ENCODE measurements at places on chromosomes 11 and 22.

DNA sequence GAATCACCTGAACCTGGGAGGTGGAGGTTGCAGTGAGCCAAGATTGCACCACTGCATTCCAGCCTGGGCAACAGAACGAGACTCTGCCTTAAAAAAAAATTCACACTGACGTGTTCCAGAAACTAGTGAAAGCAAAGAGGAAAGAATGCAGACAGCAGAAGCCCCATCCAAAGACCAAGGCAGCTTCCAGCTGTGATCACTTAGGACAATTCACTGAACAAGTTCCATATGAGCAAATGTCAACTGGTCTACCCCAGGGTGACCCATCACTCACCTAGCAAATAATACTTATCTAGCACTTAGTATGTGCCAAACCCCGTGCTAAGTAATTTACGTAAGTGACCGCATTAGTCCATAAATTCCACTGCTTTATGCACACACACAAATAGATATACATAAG, 138.9 kb downstream of the LARGE1 start:
- no peak for DNase-seq

- DNase-seq = no peak
Observed at GRCh38 chr11:134521001-134521400, 109.0 kb upstream of the B3GAT1 start.

- no peak for DNase-seq
Observed at GRCh38 chr11:9091044-9091922, at the start of gene SCUBE2. Gene SCUBE2, minus strand, starts transcription at chr11:9091599. Its CDS starts 71 bp downstream, at chr11:9091528.

DNA sequence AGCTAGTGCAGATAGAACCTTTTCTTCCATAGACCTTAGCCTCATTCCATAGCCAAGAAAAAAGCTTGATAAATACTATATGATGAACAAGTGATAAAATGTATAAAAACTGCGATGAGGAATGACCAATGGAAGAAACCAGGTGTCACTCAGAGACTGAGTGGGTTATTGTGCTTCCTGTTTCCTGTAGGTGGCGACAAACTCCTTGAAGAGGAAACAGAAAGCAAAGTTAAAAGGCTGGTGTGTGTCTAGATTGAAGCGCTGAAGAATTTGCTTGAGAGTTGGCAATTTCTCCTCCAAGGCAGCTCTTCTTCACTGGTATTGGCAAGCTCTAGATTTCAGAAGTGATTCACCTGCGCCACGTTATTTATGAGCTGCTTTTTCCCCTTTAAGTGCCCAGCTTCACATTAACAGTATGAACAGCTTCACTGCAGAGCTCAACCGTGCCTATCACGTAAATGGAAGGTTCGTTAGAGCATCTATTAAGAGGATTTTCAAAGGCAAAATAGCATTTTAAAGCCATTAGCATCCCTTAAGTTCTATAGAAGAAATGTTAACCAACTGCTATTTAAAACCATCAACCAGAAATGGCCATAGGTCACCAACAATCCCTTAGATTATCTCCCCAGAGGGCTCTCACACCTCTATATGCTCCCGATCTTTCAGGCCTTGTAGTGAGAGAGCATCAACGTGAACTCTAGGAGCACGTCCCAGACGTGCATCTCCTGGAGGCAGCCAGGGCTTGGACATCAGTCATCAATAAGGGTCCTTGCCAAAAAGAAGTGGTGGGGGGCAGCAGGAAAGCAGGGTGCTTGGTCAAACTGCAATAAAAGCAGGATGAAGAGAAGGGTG, 179.4 kb downstream of the CADM1 start:
- DNase-seq = peak; percentile 38

DNA sequence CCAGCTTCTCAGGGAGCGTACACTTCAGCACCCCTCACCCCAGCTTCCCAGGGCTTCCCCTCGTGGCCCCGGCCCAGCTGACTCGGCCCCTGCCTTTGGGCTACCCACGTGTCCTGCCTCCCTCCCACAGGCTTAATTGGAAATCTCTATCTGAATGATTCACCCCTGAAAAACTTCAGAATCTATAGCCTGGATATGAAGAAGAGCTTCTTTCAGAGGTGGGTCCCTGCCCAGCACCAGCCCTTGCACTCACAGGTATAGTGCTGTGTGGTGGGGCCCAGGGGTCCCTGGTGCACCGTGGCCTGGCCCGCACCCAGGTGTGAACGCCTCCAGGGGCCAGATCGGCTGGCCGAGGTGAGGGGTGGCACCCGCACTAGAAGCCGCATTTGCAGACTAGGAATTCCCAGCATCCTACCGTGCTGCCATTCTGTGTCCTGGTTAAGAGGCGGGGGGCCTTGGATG, 38.4 kb downstream of the B3GAT1 start:
- DNase-seq = no peak

- DNase-seq = no peak
Observed at GRCh38 chr11:127943152-127943551, 644.2 kb downstream of the ETS1 start.

DNA sequence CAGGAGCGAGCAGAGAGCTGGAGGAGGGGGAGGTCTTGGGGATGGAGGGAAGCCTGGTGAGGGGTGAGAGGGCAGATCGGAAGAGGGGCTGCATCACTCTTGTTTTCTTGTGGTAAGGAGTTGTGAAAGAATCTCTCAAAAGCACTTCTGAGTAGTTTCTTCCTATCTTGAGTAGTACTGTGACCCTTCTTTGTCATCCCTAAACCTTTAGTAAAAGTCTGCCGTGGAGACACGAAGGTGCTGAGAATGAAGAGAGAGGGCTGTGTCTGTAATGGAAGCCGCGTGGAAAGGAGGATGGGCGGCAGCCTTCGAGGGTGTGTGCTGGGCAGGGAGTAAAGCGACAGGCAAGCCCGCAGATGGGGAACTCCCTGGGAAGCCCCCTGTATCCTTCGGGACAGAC, 237.8 kb downstream of the TBC1D22A start:
- DNase-seq = no peak

GRCh38 chr11:79101656-79102055, 339.2 kb downstream of the TENM4 start:
- DNase-seq = no peak

DNA sequence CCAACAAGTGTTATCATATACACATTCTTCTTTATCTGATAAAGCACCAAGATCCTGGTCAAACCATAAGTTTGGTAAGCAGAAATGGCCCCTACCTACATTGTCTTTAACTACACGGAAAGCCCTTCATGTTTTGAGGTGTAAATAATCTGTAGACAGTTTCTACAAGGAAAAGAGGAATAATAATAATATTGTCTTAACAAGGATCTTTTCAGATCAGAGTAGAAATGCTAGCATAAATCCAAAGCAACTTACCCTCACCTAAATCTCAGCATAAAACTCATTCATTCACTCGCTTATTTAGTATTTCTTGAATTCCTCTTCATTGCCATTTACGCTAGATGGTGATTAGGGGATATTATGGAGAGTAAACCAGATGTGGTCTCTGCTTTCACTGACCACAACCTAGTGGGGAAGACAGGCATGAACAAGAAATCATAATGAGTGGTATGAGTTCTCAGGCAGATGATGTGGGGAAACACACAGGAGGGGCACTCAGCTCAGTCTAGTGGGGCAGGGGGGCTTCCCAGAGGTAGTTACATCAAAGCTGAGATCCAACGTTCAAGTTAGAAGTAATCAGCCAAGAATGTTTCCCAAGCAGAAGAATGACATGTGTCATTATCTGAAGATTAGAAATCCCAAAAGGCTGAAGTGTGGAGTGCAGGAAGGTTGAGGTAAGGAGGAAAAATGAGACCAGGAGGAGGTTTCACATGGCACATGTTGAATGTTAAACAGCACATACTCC, 65.4 kb upstream of the ZC3H12C start:
- no peak for DNase-seq

DNA sequence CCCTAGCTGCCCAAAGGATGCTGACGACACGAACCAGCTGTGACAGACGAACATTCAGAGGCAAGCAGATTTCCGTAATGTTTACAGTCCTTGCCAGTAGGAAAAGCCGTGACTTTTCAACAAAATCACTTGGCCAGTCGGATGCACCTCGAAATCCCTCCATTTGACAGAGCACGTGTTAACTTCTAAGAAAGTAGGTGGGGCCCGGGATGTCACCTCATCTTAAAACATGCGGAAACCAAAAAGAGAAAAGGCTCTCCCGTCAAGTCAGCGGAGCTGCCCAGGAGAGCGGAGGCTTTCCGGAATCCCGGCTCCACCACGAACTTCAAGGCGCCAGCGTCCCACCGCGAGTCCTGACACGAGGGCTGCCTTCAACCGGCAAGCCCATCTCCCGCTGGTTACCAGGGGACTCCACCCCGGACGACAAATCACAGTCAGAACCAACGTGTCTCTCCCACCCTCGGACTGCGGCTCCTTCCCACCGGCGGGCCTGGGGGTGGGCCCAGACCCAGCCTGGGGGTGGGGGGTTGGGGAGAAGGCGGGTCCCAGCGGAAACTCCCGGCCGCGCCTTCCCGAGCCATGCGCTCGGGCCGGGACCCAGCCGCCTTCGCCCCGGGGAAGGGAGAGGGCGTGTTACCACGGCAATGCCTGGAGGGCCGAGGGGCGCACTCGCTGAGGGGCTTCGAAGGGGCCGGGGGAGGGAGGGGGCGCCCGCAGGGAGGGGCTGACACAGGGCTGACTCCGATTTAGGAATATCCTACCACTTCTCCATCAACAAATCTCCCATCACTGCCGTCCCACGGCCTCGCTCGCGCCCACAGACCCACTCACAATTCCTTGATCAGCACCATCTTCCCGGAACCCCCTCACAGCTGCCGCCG, 475 bp downstream of the PITPNB start:
- DNase-seq = no peak

- DNase-seq = no peak
Observed at GRCh38 chr11:124863826-124864165, 1.4 kb upstream of the ROBO3 start.

GRCh38 chr11:12433571-12434324, 56.4 kb downstream of the PARVA start:
- no peak for DNase-seq

DNA sequence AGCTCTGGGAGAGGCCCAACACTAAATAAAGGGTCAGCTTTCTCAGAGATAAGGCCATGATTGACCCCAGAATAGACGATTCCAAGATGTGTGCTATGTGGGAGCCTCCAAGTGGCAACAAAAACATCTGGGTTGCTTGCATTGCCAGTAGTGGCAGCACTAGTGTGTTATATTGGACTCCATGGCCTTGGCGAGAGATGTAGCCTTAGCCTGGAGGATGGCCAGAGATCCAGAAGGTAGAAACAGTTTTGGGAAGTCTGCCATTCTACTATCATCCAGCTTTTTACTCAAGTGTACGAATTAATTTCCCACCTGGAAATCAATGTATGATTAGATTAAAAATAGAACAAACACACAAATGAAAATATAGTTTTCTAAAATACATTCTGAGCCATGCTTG, 3.0 kb downstream of the OR8D4 start:
- no peak for DNase-seq

DNA sequence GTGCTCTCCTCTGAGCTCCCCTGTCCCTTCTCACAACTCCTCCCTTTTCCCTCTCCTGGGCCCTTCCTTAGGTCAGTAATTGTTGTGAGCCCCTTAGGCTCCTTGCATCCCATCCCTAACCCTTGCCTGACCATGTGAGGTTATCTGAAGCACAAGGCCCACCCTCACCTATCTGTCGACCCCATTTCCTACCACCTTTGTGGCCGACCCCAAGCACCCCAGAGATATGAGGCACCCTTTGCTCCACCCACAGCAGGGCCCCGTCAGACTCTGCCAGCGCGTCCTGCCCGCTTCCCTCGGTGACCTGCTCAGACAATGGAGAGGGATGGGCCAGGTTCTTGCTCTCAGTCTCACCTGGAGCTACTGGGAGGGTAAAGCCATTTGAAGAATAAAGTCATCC, 1.3 kb downstream of the GNG3 start:
- DNase-seq = peak; percentile 52

DNA sequence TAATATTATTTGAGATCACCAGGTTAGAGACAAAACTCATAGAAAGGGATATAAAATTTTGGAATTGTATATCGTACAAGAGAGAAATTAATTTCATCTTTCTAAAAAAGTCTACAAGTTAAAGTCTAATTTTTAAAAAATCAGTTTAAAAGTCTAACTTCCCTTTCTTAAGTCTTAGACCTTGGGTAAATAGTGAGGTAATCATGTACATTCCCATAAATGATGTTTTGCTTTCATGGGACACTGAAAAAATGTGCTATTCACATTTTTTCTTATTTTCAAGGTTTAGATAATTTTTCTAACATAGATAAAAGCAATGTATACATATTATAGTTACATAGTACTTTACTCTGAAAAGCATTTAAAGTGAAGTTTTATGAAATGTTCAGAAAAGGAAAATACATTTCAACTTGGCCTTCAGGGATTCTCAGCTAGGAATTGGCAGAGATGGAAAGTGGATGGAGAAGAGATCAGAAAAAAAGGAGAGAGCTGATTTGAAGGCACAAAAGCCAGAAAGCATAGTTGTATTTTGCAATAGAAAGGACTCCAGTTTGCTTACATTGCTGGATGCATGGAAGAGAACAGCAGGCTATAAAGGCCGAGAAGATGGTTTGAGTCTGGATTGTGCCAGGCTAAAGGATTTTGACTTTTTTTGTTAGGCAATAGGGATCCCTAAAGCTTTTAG, 194.0 kb downstream of the CASP12 start:
- no peak for DNase-seq

- DNase-seq = no peak
Observed at GRCh38 chr11:24390762-24391161, 106.1 kb upstream of the LUZP2 start.

DNA sequence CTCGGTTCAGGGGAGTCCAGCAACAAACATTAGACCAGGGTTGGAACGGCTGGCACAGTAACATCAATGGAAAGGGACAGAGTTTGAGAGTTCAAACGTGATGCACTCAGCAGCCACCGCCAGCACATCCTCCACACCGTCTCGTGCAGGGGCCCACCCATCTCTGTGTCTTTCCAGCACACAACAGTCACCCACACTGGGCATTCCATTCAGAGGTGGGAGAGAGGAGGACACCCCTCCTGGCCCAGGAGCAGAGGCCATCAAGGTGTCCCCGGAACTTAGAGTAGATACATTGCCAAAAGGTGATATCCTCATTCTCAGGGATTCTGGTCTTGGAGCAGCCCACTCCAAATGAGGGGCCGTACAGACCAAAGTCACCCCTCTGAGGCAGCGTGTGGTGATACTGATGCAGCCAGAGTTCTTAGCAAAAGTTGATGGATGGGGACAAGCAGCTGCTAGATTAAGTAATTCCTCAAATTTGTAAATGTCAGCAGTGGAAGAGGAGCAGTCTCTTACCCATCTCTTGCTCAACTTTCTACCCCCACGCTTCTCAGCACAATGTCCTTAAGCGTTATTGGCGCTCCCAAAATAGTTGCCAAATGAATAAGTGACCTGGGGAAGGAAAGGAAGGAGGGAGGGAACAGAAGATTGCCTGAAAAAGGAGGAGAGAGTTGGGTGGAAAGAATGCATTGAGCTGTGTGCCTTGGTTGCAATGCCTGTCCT, 5.5 kb downstream of the SNAP29 start:
- no peak for DNase-seq

- DNase-seq = no peak
Observed at GRCh38 chr22:36347094-36347493, 40.7 kb downstream of the MYH9 start.

- no peak for DNase-seq
Observed at GRCh38 chr11:79264284-79264683, 176.5 kb downstream of the TENM4 start.
